Ascending aorta (tissue), 2 donors: ENCODE measurements at places on chromosomes 7 and 10.

DNA sequence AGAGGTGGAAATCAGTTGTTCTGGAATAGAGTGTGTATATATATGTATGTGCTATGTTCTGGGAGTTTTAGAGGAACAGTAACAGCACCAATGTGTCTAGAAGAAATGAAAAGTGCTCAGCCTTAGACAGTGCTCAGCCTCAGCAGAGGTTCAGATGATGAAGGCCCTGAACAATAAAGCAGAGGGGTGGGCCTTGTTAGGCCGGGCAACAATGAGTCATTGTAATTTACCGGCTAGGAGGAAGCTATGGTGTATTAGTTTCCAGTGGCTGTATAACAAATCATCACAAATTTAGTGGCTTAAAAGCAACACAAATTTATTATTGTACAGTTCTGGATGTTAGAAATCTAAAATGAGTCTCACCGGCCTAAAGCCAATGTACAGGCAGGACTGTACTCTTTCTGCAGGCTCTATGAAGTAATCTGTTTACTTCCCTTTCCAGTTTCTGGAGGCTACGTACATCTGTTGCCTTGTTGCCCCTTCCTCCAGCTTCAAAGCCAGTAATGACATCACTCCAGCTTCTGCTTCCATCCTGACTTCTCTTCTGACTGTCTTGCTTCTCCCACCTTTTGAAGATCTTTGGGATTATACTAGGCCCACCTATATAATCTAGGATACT is 84.6 kb downstream of the CH25H start:
- H3K4me3 ChIP-seq: no peak overlapping the region
- H3K36me3 ChIP-seq: no peaks in the 10 kb centered on the region
- H3K4me1 ChIP-seq: no peaks in the 10 kb centered on the region
- DNase-seq: no peak
- no peaks in the 10 kb centered on the region for H3K27me3 ChIP-seq

DNA sequence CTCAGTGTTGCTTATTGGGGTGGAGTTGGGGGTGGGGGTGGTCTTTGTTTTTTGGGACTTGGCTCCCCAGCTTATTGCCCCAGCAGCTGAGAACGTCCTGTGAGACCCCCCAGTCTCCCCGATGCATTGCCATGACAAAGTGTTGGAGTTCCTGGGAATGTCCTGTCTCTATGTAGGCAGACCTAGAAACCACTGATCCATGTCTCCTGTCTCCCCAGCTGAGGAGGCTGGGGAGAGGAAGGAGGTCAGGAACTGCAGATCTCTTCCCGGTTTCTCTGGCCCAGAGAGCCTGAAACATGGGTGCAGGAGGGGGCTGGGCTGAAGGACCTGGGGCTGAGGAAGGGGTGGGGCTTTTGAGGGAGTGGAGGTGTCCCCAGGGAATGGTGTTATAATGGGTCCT is 80.2 kb upstream of the GTF2IRD1 start:
- no peak overlapping the region for H3K4me3 ChIP-seq
- no peak for DNase-seq
- H3K27me3 ChIP-seq: no peaks in the 10 kb centered on the region
- peaks cover 24% of the 10 kb centered on the region for H3K36me3 ChIP-seq
- no peaks in the 10 kb centered on the region for H3K4me1 ChIP-seq

- no peak for DNase-seq
- no peaks in the 10 kb centered on the region for H3K27me3 ChIP-seq
- H3K4me3 ChIP-seq: no peak overlapping the region
- H3K36me3 ChIP-seq: no peaks in the 10 kb centered on the region
Observed at GRCh38 chr10:86335831-86336230, 30.8 kb downstream of the GRID1 start.

DNA sequence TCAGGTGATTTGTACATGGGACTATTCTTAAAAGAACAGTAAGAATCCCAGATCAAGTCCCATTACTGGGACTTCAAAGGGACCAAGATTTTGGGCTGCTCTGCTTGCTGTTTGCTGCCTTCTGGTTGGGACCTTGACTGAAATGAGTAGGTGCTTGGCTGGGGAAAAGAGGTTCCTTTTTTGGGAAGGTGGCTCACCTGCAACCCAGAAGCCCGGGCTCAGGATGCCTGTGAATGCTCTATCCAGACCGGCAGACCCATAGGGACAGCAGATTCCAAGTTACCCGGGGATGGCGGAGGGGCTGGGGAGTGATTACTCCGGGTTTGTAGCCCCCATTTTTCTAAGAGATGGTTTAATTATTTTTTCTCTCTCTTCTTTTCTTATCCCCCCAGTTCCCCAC is 104.0 kb downstream of the CPXM2 start:
- H3K27ac ChIP-seq: no peak overlapping the region
- no peaks in the 10 kb centered on the region for H3K27me3 ChIP-seq
- H3K4me1 ChIP-seq: no peaks in the 10 kb centered on the region
- peaks cover 16% of the 10 kb centered on the region for H3K36me3 ChIP-seq

- no peak for DNase-seq
- H3K27ac ChIP-seq: no peak overlapping the region
- H3K4me3 ChIP-seq: no peak overlapping the region
- H3K27me3 ChIP-seq: no peaks in the 10 kb centered on the region
- H3K36me3 ChIP-seq: no peaks in the 10 kb centered on the region
Observed at GRCh38 chr10:16799621-16800020, 17.6 kb downstream of the RSU1 start.

DNA sequence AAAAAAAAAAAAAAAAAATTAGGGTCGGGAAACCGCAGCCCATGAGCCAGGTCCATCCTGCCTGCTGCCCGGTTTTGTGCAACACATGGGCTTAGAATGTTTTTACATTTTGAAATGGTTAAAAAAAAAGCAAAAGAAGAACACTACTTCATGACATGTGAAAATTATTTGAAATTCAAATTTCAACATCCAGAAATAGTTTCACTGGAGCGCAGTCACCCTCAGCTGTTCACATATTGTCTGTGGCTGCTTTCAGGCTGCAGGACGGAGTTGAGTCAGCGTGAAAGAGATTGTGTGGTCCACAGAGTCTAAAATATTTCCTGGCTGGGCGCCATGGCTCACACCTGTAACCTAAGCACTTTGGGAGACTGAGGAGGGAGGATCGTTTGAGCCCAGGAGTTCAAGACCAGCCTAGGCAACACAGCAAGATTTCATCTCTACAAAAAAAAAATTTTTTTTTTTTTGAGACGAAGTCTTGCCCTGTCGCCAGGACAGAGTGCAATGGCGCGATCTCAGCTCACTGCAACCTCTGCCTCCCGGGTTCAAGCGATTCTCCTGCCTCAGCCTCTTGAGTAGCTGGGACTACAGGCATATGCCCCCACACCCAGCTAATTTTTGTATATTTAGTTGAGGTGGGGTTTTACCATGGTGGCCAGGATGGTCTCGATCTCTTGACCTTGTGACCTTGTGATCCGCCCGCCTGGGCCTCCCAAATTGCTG is 63.9 kb upstream of the ECHDC3 start:
- DNase-seq: no peak
- H3K27me3 ChIP-seq: no peaks in the 10 kb centered on the region
- H3K4me1 ChIP-seq: no peaks in the 10 kb centered on the region

- H3K27ac ChIP-seq: no peak overlapping the region
- no peaks in the 10 kb centered on the region for H3K27me3 ChIP-seq
- H3K4me1 ChIP-seq: no peaks in the 10 kb centered on the region
- no peaks in the 10 kb centered on the region for H3K36me3 ChIP-seq
- DNase-seq: no peak
Observed at GRCh38 chr7:38907066-38907465, 1.9 kb downstream of the VPS41 start.

DNA sequence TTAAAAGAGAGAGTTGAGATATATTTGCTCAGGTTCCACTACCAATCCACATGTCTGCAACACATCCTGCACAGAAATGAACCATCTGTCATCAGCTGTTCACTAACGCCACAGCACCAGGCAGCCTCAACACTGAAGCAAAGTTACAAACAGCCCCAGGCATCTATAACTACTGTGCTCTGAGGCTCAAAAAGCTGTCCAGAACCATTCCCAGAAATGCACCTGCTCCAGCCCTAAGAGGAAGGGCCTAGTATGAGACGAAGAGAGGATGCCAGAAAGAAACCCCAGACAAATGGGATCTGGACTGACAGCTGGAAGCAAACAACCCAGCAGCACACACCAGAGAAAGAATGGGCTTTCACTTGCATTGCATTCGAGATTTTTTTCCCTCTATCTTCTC is 159.3 kb downstream of the ELMO1 start:
- no peaks in the 10 kb centered on the region for H3K27me3 ChIP-seq
- no peak for DNase-seq
- H3K36me3 ChIP-seq: no peaks in the 10 kb centered on the region
- H3K4me3 ChIP-seq: no peak overlapping the region

DNA sequence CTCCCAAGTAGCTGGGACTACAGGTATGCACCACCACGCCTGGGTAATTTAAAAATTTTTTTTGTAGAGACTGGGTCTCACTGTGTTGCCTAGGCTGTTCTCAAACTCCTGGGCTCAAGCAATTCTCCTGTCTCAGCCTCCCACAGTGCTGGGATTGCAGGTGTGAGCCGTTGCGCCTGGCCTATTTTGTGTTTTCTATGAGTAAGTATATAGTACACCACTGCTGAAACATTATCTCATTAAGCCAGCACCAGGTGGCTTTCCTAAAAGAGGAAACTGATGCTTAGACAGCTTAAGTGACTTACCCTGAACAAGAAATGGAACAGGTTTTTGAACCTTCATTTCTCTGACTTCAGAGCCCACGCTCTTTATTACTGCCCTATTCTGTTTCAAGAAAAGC is 7.8 kb upstream of the PTPN12 start:
- H3K27me3 ChIP-seq: no peaks in the 10 kb centered on the region
- no peak overlapping the region for H3K4me3 ChIP-seq
- no peak for DNase-seq
- no peak overlapping the region for H3K27ac ChIP-seq
- H3K36me3 ChIP-seq: no peaks in the 10 kb centered on the region

GRCh38 chr10:116353817-116354216 is 29.6 kb downstream of the CCDC172 start:
- no peak overlapping the region for H3K4me3 ChIP-seq
- H3K27me3 ChIP-seq: no peaks in the 10 kb centered on the region
- H3K4me1 ChIP-seq: no peaks in the 10 kb centered on the region
- H3K27ac ChIP-seq: no peak overlapping the region

GRCh38 chr7:145106001-145106400 is 270.1 kb upstream of the TPK1 start:
- H3K27me3 ChIP-seq: no peaks in the 10 kb centered on the region
- DNase-seq: no peak
- H3K4me3 ChIP-seq: no peak overlapping the region
- no peak overlapping the region for H3K27ac ChIP-seq
- no peaks in the 10 kb centered on the region for H3K4me1 ChIP-seq

DNA sequence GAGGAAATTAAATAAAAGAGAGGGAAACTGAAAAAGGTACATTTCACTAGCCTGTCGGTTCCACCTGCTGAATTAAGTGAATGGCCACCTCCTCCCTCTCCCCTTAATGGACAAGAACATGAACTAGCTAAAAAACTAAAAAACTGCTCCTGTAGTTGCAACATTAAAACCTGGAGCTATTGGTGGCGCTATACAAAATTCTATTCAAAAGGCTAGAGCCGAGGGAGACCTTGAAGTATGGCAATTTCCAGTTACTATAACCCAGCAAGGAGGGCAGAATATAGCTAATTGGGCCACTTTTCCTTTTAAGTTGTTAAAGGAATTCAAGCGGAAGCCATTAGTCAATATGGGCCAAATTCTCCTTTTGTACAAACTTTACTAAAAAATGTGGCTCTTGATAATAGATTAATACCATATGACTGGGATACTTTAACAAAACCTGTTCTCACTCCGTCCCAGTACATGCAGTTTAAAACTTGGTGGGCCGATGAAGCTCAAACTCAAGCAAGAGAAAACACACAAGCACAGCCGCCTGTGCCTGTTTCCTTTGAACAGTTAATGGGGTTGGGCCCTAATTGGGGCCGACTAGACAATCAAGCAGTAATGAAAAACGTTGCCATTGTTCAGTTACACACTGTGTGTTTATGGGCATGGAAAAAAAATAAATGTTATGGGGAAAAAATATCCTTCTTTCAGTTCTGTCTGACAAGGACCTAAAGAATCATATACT is 6.5 kb upstream of the CHST3 start:
- H3K4me3 ChIP-seq: no peak overlapping the region
- H3K4me1 ChIP-seq: no peaks in the 10 kb centered on the region
- no peaks in the 10 kb centered on the region for H3K36me3 ChIP-seq

DNA sequence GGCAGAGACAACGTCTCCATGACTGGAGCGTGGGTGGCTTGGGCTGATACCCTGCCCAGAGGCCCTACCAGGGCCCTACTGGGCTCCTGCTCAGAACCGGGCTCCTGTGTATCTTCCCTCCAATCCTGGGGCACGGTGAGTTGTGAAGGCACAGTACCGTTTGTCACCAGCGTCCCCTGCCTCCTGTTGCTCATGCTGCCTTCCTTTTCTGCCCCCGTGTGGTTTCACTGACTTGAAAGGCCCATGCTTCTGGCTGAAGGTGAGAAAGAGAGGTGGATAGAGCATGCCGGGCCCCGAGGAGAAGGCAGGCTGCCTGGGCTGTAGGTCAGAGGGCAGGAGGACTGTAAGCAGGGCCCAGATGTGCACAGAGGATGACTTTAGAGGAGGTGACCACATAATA is 9.1 kb upstream of the DMBT1 start:
- H3K27me3 ChIP-seq: no peaks in the 10 kb centered on the region
- H3K4me1 ChIP-seq: no peaks in the 10 kb centered on the region
- no peak overlapping the region for H3K27ac ChIP-seq
- H3K4me3 ChIP-seq: no peak overlapping the region

DNA sequence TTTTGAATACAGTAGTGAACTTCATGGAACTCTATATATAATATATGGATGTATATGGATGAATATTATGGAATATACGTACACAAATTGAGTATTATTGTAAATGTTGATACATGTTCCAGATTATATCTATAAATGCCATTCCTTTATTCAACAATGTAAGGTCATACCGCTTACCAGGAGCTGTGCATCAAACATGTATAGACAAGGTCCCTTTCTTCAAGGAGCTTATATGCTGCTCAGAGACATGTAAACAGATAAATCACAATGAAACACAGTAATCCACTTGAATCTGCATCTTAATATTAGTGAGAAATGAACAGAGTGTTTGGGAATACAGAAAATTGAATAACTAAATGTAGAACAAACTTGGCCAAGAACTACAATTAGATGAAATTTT is 898 bp upstream of the SEM1 start:
- H3K36me3 ChIP-seq: no peaks in the 10 kb centered on the region
- peak overlapping the region; percentile 75 for H3K4me3 ChIP-seq
- H3K4me1 ChIP-seq: peaks cover 10% of the 10 kb centered on the region
- no peak for DNase-seq
- no peaks in the 10 kb centered on the region for H3K27me3 ChIP-seq

- peaks cover 3% of the 10 kb centered on the region for H3K4me1 ChIP-seq
- H3K36me3 ChIP-seq: no peaks in the 10 kb centered on the region
- no peak overlapping the region for H3K27ac ChIP-seq
- no peak for DNase-seq
- H3K27me3 ChIP-seq: no peaks in the 10 kb centered on the region
Observed at GRCh38 chr7:106196460-106197021, 84.4 kb upstream of the SYPL1 start.
